ENCODE measurements at places on chromosomes 4 and X. TPM values are rescaled to one million over a fixed set of nuclear protein-coding genes. Genes with fewer than 3 reads are reported as not detected.

HMX1 gene
- total RNA-seq, result 0.87 TPM

GCNA gene
- 3.9 TPM for total RNA-seq

- DNase-seq, result no peak
- no peaks in the 10 kb centered on the region for H3K27me3 ChIP-seq
- peaks cover 1% of the 10 kb centered on the region for H3K4me1 ChIP-seq
Measured at GRCh38 chrX:13747836-13748235, 13.3 kb downstream of the OFD1 start.

DNA sequence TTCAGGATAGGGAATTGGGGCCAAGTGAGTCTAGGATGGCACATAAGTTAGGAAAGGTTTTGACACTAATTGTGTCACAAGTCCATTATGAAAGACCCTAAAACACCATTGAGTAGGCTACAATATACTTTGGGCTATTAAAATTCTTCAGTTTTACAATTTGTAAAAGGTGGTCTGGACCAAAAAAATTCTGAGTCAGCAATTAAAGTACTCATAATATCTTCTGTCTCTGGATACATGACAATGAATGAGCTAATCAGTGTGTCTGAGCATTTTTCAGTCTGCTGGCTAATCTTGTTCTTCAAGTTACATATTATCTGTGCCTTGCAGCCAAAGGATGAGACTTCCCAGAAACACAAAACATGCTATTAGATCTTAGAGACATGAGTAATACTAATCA, 14.3 kb downstream of the ARMCX1 start:
- no peaks in the 10 kb centered on the region for H3K36me3 ChIP-seq
- no peaks in the 10 kb centered on the region for H3K27me3 ChIP-seq
- H3K4me1 ChIP-seq, result peaks cover 3% of the 10 kb centered on the region
- DNase-seq, result no peak
- H3K27ac ChIP-seq, result no peak overlapping the region

GRCh38 chr4:186953599-186954260, 230.1 kb upstream of the FAT1 start:
- no peaks in the 10 kb centered on the region for H3K36me3 ChIP-seq
- no peak overlapping the region for H3K27ac ChIP-seq
- DNase-seq, result no peak
- peaks cover 9% of the 10 kb centered on the region for H3K4me1 ChIP-seq

- no peak for DNase-seq
- no peak overlapping the region for H3K4me3 ChIP-seq
- H3K36me3 ChIP-seq, result no peaks in the 10 kb centered on the region
Measured at GRCh38 chr4:113285501-113285900, 236.0 kb downstream of the ANK2 start.
